GM12891 (cell line): ENCODE measurements at places on chromosomes 16 and 17.
A peak's percentile ranks its signal among the peaks of the same experiment; 100 is the strongest.

- no peak for DNase-seq
Measured at GRCh38 chr17:31572341-31572740, 180.9 kb downstream of the RAB11FIP4 start.

- DNase-seq = no peak
Measured at GRCh38 chr16:84920333-84920732, 91.0 kb downstream of the ZDHHC7 start.

GRCh38 chr16:272633-273546 is 2.9 kb downstream of the RGS11 start:
- DNase-seq = no peak

DNA sequence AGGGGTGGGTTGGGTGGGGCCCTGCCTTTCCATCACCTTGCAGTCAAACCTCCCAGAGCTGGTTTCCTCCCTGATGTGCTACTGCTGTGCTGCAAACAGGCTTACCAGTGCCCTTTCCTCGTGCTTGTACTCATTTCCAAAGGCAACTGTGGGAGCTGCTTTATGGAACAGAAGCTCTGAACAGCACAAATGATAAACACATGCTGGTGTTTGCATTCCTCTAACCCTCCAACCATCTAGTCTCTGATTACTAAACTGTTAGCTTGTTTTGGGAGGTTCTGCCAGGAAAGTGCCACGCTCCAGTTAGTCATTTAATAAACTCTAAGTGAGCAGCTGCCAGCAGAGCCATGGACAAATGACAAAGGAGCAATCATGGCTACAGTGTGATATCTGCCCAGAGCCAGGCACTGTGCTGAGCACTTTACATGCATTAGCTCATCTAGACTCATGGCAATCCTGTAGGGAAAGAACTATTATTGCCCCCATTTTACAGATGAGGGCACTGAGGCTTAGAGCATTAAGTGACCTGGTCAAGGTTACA is 110.4 kb downstream of the VAT1L start:
- DNase-seq = no peak

GRCh38 chr17:45261577-45262515 is at the start of gene SPATA32:
TSS of gene SPATA32 (minus strand) at chr17:45262094. CDS start at chr17:45262016, 78 bp downstream.
- peak; percentile 89 for DNase-seq

- DNase-seq = no peak
Measured at GRCh38 chr17:67575325-67575724, 142.4 kb upstream of the NOL11 start.

GRCh38 chr17:29103341-29103740 is 60.4 kb downstream of the PIPOX start:
- DNase-seq = no peak

- no peak for DNase-seq
Measured at GRCh38 chr17:47188271-47188875, 722 bp downstream of the CDC27 start.

- no peak for DNase-seq
Measured at GRCh38 chr16:50261160-50261706, 5.1 kb upstream of the ADCY7 start.

GRCh38 chr17:76930107-76930506 is 61.9 kb downstream of the MGAT5B start:
- no peak for DNase-seq

DNA sequence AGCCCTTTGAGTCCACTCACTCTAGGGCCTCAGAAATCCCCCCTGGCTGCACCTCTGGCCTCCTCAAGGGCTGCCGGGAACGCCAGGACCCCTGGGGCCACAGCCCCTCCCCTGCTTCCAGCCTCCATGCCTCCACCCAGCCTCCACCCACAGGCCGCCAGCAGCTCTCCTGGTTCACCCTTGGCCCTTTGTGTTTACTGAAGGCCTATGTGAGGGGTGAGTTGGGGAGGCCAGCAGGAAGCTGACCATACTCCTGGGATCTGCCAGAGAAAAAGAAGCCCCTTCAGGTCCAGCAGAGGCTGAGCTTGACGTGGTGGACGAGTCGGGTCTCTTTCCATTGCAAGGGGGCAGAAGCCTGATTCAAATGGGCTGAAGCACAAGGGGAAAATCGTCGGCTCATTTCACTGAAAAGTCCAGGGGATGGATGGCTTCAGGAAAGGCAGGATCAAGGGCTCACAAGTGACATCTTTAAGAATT is 18.3 kb upstream of the ATP2A3 start:
- no peak for DNase-seq

- DNase-seq = no peak
Measured at GRCh38 chr16:52914428-52914827, 138.3 kb downstream of the CHD9NB start.

DNA sequence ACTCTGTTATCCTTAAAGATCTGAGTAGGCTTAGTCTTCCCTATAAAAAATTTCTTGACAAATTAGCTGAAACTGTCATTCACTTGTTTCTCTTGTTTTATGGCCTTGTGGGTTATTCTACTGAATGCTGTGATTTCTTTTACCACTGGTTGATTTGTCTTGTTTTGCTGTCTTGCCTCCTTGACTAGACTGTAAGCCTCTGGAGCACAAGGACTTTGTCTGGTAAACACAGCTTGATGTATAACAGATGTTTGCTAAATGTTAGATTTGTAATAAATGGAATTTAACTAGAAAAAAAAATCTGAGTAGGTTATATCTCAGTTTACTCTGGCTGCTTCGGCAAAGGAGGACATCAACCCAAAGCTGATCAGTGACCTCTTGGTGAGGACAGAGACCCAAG is 21.6 kb downstream of the VAC14 start:
- no peak for DNase-seq

GRCh38 chr17:82351713-82352488 is 7.1 kb upstream of the TEX19 start:
- DNase-seq = peak; percentile 88

GRCh38 chr17:56640116-56640515 is 46.6 kb downstream of the NOG start:
- DNase-seq = no peak

DNA sequence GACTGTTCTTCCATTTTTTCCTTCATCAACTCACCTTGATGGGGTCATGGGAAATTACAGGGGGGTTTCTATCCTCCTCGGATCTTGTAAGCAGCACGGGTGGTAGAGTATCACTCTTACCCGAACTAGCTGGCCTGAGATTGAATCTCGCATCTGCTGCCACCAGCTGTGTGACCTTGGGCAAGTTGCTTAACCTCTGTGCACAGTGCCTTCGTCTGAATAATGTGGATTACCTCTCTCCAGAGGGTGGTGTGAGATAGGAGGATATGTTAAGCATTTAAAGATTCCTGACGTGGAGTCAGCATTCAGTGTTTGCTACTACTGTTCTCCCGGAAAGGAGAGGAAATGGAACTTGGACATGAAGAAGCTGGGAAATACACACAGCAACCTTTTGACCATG is 24.4 kb downstream of the LASP1 start:
- no peak for DNase-seq

- DNase-seq = no peak
Measured at GRCh38 chr16:729768-730665, 3.1 kb downstream of the HAGHL start.

DNA sequence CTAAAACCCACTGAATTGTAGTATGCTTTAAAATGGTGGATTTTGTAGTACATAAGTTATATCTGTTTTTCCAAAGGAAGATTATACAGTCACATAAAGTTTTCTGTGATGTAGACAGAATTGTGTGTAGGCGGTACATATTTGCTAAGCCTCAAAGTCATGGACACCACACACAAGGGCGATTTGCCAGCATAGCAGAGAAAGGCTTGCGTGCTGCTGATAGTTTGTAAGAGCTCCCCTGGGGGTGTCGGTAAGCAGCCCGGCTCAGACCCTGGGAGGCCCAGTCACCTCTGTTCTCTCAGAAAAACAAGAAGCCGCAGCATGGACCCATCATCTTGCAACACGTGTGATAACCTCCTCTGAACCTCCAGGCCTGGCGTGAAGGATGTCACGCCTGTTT is 38.3 kb upstream of the AKTIP start:
- no peak for DNase-seq

GRCh38 chr16:35746963-35747657 is 2287.7 kb downstream of the TP53TG3F start:
- no peak for DNase-seq

DNA sequence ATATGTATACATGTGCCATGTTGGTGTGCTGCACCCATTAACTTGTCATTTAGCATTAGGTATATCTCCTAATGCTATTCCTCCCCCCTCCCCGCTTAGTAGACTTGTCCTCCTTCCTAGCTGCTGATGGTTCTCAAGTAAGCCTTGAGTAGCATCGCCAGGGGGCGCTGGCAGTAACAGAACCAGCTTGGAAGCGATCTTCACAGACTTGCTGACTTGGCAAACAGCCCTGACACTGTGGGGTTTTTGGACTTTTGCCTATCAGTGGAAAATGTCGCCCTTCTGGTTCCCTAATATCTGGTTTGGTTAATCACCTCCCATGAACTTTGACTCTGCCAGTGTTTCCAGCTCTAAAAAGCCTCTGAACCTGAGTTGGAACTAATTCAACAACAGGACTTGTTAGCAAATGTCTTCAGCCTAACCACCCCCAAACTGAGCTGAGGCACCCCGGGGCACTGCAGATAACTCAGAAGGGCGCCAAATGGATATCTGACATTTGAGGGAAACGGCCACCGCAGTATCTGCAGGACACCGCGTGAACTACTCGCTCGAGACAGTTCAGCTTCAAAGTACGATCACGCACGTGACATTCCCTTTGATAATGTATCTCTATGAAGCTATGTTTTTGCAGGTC is 15.4 kb upstream of the SPATA32 start:
- peak; percentile 67 for DNase-seq

DNA sequence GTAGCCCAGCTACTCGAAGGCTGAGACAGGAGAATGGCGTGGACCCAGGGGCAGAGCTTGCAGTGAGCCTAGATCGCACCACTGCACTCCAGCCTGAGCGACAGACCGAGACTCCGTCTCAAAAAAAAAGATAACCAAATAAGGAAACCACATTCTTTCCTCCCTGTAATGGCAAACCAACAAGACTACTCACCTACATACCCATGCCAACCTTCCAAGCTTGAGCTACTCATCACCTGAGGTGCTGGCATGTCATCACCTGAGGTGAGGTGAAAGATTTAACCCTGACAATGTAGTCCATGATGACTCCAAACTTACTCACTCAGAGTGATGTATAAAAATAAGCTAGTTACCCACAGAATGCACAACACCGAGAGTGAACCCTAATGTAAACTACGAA is 85.2 kb downstream of the SMG6 start:
- no peak for DNase-seq
